ENCODE measurements at places on chromosomes 6 and 20. TPM values are rescaled to one million over a fixed set of nuclear protein-coding genes. Genes with fewer than 3 reads are reported as not detected.

DNA sequence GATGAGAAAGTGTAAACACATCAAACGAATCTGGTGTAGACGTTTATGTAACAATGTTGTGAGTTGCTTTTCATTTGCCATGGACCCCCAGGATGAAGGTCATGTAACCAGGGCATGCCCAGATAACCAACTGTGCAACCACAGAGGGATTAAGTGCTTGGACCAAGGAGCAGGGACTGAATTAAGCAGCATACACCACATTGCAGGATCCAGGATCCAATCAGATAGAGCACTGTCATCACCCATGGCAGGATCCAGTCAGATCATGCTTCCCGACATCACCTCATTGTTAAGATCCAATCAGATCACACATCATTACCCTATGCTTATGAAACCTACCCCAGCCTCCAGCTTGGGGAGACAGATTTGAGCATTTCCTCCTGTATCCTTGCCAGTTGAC, 74.3 kb upstream of the RCAN2 start:
- H3K27me3 ChIP-seq = no peaks in the 10 kb centered on the region
- H3K4me1 ChIP-seq = no peaks in the 10 kb centered on the region
- no peak for DNase-seq
- H3K27ac ChIP-seq = no peak overlapping the region

GRCh38 chr20:13113731-13114130, 105.0 kb downstream of the SPTLC3 start:
- no peaks in the 10 kb centered on the region for H3K36me3 ChIP-seq
- DNase-seq = no peak
- H3K4me1 ChIP-seq = no peaks in the 10 kb centered on the region
- no peak overlapping the region for H3K27ac ChIP-seq
- no peaks in the 10 kb centered on the region for H3K27me3 ChIP-seq

The KIAA1755 gene
- 5.0 TPM for total RNA-seq

The EFCAB8 gene
- 1.8 TPM for total RNA-seq

The MOG gene
- total RNA-seq = not detected

Data from prostate gland (tissue), 2 donors.